ENCODE measurements at places on chromosomes 2 and 18. TPM values are rescaled to one million over a fixed set of nuclear protein-coding genes. Genes with fewer than 3 reads are reported as not detected.
A peak's percentile ranks its signal among the peaks of the same experiment; 100 is the strongest.

- DNase-seq = no peak
These were observed 34.8 kb upstream of the SPATA3 start for GRCh38 chr2:230961091-230961491.

- DNase-seq = no peak
These were observed 124.7 kb downstream of the MREG start for GRCh38 chr2:215888680-215889079.

- DNase-seq = no peak
These were observed 62.9 kb upstream of the SERPINE2 start for GRCh38 chr2:224101820-224102630.

- no peak for DNase-seq
These were observed 114.8 kb downstream of the ATL2 start for GRCh38 chr2:38262069-38262871.

DNA sequence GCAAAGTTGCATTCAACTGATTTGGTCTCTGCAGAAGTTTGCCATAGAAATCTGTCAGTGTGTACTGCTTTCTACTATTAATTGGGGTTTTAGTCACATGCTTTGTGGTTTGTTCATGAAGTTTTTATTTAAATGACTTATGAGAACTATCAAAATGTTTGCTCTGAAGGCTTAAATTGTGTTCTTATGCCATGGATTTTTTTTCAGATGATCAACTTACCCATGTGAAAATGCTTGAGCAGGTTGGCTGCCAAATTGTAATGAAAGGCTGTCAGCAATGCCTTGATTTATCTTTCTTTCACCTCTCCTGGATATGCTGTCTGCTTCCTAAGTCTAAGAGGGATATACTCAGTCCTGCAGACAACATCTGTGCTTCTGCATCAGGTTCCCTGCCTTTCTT lies 50.7 kb downstream of the FMNL2 start:
- no peak for DNase-seq

DNA sequence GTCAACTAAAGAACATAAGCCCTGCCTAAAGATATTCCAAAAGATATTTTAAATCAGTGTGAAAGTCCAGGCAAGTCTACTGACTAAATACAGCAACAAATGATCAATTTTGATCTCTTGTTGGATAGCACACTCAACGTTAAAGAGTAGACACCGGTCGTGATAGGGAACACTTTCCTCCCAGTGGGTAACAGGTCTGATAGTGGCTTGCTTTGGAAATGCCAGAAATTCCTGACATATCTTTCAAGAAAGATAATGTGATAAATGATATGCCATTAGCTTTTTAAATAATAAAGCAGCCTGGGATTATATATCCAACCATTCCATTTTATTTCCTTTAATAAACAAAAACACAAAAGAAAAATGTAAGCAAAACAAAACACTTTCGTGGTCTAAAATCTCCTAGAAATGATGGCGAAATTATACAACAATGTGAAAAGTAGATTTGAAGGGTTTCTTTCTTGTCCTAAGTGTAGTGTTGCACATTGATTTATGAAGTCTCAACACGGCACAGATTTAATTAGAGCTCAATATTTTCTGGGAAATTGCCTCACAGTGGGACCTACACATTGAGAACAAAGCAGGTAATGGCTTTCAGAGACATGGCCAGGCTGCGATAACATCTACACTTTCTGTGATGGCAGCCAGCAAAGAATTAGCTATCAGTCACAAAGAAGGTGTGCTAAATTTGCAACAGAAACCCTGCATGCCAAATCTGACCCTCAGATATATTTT lies 158.6 kb downstream of the PPP1R1C start:
- DNase-seq = no peak

DNA sequence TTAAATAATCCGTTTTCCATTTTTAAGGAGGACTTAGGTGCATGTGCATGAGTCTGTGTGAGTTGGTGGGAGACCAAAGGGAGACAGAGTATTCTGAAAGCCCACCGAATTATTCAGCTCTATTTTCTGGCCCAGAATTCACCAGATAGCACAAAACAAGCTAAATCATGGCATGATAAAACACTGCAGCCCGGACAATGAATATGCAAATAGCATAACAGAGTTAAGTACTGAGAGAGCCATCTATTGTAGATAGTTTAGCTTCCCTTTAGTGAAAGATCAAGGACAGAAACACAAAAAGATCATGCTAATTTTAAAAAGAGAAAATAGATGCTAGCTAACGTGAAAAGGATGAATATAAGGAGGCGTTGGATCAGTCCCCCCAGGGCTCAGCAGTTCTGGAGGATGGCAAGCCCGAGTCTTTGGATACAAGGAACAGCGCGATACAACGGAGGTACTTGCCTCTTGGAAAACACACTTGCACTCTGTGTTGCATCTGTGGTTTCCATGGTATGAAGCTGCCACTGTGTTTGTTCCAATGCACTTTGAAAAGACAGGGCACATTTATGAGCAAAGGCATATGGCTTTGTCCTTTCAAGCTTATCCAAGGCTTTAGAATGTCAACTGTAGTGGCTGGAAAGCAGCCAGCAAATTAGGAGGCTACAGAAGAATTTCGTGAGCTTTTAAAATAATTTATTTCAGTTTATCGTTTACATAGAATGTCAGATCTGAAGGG lies 119.9 kb downstream of the LYPD1 start:
- DNase-seq = no peak

GRCh38 chr2:209476367-209477208 lies 52.7 kb downstream of the MAP2 start:
- no peak for DNase-seq

GRCh38 chr2:73053316-73054114 lies 18.0 kb downstream of the SFXN5 start:
- DNase-seq = no peak

- no peak for DNase-seq
These were observed 61.8 kb downstream of the ATP8B1 start for GRCh38 chr18:57741273-57741672.

DNA sequence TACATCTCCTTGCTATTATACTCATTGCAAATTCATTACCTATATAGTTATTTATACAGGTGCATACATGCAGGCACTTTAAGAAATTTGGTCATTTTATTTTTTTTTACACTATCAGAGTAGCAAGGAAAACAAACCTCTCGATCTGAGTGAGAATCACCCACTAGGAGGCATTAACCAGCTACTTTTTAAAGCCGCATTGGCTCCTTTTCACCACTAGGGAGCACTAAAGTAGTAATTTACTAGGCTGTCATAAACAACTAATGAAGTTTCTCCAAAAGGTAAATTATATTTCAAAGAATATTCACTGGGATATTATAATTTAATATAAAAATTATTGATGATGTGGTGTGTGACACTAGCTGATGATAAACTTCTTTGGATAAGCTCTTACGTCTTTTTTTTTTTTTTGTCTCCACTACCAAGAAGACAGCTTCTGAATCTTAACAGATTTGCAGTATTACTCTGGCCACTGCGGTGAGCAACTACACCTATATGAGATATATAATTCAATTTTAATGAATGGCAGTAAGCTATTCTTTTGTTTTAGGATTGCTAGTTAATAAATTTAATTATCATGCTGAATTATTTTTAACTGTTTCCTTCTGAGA lies 101.9 kb downstream of the NOL4 start:
- DNase-seq = no peak

GRCh38 chr2:192286093-192286701 lies 91.5 kb upstream of the TMEFF2 start:
- DNase-seq = no peak

GRCh38 chr2:67560771-67561456 lies 163.8 kb downstream of the ETAA1 start:
- no peak for DNase-seq

DNA sequence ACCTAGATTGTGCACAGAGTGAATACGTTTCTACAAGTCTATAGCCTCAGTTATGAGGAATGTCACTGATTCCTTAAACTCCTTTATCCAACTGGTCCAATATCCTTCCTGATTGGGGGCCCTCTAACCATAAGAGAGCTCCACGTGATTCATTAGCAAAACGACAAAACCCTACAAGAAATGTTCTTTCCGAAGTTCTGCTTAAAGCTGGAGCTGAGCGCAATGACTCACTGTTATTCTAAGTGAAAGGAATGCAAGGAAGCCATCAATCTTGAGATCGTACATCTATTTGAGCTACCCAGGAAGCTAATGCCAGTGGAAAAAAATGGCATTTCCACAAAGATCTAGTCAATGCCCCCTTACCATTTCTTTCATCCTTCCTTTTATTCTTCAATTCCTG lies 354.9 kb upstream of the CDH20 start:
- no peak for DNase-seq

DNA sequence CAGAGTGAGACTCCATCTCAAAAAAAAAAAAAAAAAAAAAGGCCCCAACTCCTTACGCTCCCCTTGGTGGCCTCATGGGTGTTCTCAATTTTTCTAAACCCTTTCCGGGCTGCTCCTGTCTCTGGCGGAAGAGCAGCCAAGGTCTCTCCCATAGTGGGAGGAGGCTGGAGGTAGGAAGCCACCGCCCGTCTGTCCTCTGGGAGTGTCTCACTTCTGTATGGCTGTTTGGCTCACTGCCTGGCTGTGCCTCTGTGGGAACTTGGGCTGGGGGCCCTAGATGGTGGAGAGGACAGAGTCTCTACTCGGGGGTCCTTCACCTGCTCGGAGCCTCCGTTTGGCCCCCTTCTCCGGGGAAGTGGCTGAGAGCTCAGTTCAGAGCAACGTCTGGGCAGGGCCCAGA lies 245.3 kb downstream of the CELF4 start:
- no peak for DNase-seq

GRCh38 chr18:45353530-45353929 lies 261.7 kb upstream of the SLC14A2 start:
- no peak for DNase-seq

DNA sequence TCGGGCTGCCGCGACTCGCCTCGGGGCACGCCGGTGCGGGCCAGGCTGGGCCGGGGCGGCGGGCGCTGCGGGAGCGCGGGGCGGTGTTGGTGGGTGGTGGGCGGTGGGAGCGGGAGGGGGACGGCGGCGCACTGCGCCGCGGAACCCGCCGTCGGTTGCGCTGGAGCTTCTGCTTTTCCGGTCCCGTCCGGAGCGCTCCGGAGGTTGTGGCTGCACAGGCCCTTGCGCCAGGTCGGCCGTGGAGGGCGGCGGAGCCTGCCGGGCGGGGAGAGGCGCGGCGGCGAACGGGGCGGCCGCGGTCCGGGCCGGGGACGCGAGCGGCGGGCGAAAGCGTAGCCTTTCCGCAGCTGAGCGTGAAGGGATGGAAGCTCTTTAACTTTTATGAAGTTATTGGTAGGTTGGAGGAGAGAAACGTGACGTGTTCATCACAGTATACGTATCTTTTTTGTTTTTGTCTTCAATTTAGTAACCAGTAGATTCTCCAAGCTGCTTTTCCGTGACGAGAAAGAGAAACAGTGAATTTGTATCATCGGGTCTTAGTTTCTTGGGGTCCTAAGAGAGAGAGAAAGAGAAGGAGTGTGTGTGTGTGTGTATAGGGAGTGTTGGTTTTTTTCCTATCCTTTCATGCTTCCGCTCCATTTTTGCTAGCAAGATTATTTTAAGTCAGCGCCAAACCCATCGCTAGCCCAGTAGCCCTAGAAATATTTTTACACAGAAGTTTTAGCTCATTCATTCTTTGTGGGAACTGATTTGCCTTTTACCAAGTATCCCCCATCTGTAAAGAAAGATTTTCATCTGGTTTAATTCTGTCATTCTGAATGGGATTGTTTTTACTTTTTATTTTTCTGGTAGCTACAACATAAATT lies 535 bp downstream of the ATG4B start:
- DNase-seq = peak; percentile 43

DNA sequence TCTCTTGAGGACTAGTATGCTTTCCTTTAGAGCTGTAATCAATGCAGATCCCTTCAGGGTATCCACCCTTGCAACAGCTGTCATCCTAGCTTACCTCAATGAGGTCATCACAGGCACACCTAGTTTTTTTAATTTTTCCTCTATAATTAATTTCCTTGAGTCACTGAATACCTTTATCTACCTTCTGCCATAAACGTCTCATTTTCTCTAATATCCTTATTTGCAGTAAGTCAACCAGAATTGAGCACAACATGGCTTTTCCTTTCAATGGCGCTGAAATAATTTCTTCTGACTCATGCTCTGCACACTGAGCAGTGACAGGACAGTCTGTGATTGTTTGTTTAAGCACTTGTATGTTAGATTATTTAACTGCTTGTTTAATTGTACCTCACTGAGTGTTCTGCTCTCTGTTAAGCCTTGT lies 49.4 kb downstream of the ETAA1 start:
- DNase-seq = no peak

- DNase-seq = no peak
These were observed 202.1 kb downstream of the RNF144A start for GRCh38 chr2:7119132-7119835.

- no peak for DNase-seq
These were observed 224.2 kb downstream of the ALK start for GRCh38 chr2:29697181-29697580.

GRCh38 chr2:47893771-47894170 lies 12.5 kb downstream of the FBXO11 start:
- DNase-seq = no peak

DNA sequence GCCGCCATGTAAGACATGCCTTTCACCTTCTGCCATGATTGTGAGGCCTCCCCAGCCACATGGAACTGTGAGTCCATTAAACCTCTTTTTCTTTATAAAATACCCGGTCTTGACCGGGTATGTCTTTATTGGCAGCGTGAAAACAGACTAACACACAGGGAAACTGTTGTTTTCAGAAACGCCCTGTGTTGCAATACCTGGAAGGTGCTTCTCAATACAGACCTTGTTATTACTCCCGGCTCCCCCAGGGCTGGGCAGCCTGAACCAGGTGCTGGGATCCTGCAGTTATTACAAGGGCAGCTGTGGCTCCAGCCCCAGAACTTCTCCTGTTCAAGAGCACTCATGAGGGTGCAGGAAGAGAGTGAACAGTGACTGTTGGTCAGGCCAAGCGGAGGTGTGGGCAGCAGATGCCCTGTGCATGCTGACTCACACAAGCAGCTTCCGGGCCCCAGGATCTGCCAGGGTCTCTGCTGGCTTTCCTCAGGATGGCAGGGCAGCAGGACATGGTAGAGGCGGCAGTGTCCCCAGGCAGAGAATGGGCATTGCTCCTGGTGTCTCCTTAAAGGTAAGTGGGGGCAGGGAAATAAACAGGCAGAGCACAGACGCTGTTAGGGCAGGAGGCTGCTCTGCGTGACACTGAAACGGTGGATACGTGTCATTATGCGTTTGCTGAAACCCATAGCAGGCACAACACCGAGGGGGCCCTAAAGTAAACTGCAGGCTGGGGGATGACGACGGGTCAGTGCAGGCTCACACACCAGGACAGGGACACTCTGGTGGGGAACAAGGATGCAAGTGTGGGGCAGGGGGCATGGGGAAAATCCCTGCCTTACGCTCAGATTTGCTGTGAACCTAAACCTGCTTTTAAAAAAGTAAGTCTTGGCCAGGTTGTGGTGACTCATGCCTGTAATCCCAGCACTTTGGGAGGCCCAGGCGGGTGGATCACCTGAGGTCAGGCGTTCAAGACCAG lies 89.1 kb downstream of the NDUFA10 start:
- no peak for DNase-seq

The ZAP70 gene
- total RNA-seq = 283 TPM

The HTR2B gene
- total RNA-seq = 0.10 TPM

The CCDC141 gene
- 2.6 TPM for total RNA-seq

The VIL1 gene
- total RNA-seq = not detected

The STPG4 gene
- 0.13 TPM for total RNA-seq

The TOGARAM2 gene
- total RNA-seq = 10.3 TPM

The VAMP5 gene
- 91.8 TPM for total RNA-seq

The BZW1 gene
- total RNA-seq = 272 TPM

The OTX1 gene
- 0.08 TPM for total RNA-seq

The SCYGR3 gene
- total RNA-seq = not detected

The SDC1 gene
- total RNA-seq = not detected

The IMMT gene
- total RNA-seq = 144 TPM
